MM.1S (cell line): ENCODE measurements at places on chromosomes 13 and 19.

DNA sequence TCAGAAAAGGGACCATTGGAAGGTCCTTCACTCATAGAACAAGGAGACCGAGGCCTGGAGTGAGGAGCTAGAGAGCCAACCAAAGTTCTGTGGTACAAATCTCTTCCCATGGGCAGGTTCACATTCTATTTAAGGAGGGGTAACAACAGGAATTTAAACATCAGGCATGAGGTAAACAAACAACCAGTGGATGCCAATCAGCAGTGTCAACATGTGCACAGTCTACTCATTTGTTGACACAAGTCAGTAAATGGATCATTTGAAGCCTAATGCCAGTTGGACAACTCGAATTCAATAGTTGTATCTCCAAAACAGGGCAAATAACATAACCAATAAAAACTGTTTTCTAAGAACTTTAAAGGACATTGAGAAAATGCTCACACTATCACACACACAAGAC is 6.3 kb upstream of the DOCK9 start:
- H3K27ac ChIP-seq = no peak overlapping the region
- peaks cover 8% of the 10 kb centered on the region; the same call in 1 of the 2 replicates for H3K4me1 ChIP-seq
- no peak overlapping the region for H3K4me3 ChIP-seq
- no peak for DNase-seq
- H3K27me3 ChIP-seq = no peaks in the 10 kb centered on the region

- no peaks in the 10 kb centered on the region for H3K27me3 ChIP-seq
- H3K4me1 ChIP-seq = peaks cover 4% of the 10 kb centered on the region; the same call in 1 of the 2 replicates
- no peak overlapping the region for H3K4me3 ChIP-seq
- no peak for DNase-seq
- H3K27ac ChIP-seq = no peak overlapping the region
Measured at GRCh38 chr19:2187159-2187558, 23.4 kb downstream of the DOT1L start.

DNA sequence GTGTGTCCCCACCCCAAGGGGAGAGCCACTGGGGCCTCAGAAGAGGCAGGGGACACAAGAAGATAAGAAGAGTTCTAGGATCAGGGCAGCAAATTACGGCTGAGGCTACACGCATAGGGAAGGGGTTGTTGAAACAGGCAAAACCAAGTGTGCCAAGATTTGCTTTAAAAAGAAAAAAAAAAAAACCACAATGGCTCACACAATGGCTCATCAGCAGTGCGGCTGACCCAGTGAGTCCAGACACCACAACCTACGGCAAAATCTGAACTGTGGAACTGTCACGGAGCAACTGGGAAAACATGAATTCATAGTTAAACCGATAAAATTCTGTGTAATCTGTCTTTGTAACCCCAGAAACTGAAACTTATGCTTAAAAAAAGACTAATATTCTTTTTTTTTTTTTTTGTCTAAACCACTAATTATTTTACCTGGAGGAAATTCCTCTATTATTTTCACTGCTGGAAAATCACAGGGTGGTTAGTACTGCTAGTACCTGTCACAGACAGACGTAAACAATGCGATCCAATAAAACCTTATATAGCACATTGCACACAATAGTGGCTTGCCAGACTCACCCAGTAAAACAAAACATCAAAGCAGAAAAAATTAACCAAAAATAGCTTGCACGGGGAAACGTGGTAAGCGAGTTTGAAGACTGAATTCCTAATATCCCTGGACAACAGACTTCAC is 325.4 kb upstream of the TSHZ3 start:
- H3K27ac ChIP-seq = no peak overlapping the region; the same call in 1 of the 2 replicates
- DNase-seq = no peak
- H3K4me1 ChIP-seq = peaks cover 8% of the 10 kb centered on the region; the same call in 1 of the 2 replicates
- H3K36me3 ChIP-seq = no peaks in the 10 kb centered on the region

DNA sequence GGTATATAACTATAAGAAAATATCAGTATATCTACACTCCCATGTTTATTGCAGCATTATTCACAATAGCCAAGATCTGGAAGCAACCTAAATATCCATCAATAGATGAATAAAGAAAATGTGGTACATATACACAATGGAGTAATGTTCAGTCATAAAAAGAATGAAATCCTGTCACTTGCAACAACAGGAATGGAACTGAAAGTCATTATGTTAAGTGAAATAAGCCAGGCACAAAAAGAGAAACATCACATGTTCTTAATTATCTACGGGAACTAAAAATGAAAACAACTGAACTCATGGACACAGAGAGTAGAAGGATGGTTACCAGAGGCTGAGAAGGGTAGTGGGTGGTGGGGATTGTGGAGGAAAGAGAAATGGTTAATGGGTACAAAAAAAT is 665.2 kb downstream of the TBC1D4 start:
- H3K4me1 ChIP-seq = no peaks in the 10 kb centered on the region
- H3K36me3 ChIP-seq = no peaks in the 10 kb centered on the region
- H3K27me3 ChIP-seq = no peaks in the 10 kb centered on the region

DNA sequence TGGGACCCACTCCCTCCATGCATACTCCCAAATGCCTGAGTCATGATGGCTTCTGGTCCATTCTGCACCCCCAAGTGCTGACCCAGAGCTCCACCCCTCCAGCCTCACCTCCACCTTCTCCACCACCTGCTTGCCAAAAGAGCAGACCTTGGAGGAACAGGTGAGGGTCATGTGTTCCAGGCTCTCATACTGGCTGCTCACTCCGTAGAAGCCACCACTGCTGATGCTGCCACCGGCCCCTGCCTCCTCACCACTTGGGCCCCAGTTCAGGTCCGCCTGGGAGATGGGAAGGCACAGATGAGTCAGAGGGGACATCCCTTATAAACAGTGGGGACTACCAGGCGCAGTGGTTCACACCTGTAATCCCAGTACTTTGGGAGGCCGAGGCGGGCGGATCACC is 7.9 kb downstream of the CD37 start:
- H3K27ac ChIP-seq = no peak overlapping the region
- DNase-seq = no peak
- no peaks in the 10 kb centered on the region for H3K36me3 ChIP-seq
- H3K27me3 ChIP-seq = no peaks in the 10 kb centered on the region; the same call in 1 of the 2 replicates
- no peaks in the 10 kb centered on the region for H3K4me1 ChIP-seq

DNA sequence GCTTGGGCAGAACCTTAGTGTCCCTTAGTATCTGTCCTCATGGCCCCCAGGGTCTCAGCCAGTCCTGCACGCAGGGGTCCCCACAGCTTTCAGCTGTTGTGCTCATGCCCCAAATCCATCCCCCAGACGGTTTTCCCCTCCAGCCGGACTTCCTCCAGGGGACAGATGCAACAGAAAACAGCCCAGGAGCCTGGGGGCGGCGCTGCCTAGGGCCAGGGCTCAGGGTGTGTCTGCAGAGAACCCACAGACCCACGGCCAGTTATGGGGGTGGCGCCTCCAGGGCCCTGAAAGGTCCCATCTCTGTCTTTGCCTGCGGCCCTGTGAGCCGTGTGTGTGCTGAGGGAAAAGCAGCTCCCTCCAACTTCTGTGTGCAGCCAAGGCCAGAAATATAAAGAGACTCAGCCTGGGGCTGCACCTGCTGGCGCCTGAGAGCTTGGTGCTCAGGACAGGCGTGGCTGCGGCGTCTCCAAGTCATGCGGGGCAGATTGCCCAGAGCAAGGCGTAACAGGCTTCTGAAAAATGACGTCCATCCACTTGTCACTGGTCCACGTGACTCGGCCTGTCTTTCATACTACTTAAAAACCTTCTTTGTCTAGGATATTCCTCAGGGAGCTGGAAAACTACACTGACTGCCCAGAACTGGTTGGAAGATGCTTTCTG is 22.1 kb upstream of the F7 start:
- no peak overlapping the region for H3K4me3 ChIP-seq
- H3K4me1 ChIP-seq = no peaks in the 10 kb centered on the region
- H3K36me3 ChIP-seq = no peaks in the 10 kb centered on the region
- no peak for DNase-seq
- H3K27ac ChIP-seq = no peak overlapping the region
